Cerebellum (tissue), 4 donors: ENCODE measurements at places on chromosomes 13 and 19.
A peak's percentile ranks its signal among the peaks of the same experiment; 100 is the strongest.

GRCh38 chr19:3024870-3025548, 4.1 kb downstream of the TLE2 start:
- peak; percentile 34 for DNase-seq

GRCh38 chr19:18340190-18340989, at the start of gene PGPEP1:
Gene PGPEP1 (plus strand): TSS chr19:18340598. CDS start chr19:18340682, 84 bp downstream.
- DNase-seq = peak; percentile 90

- no peak for DNase-seq
Observed at GRCh38 chr19:45402298-45403061, 2.4 kb downstream of the PPP1R13L start.

- no peak for DNase-seq
Observed at GRCh38 chr13:77555246-77555645, 19.7 kb downstream of the SCEL start.
